Stimulated activated CD4-positive, alpha-beta T cell treated with anti-CD3 and anti-CD28 coated beads, Interleukin-4, amount 100 ng/mL, for 48 hours (primary cell): ENCODE measurements at places on chromosomes 7 and 10.

- no peak for DNase-seq
These were observed 69.3 kb downstream of the MYOF start for GRCh38 chr10:93412801-93413200.

DNA sequence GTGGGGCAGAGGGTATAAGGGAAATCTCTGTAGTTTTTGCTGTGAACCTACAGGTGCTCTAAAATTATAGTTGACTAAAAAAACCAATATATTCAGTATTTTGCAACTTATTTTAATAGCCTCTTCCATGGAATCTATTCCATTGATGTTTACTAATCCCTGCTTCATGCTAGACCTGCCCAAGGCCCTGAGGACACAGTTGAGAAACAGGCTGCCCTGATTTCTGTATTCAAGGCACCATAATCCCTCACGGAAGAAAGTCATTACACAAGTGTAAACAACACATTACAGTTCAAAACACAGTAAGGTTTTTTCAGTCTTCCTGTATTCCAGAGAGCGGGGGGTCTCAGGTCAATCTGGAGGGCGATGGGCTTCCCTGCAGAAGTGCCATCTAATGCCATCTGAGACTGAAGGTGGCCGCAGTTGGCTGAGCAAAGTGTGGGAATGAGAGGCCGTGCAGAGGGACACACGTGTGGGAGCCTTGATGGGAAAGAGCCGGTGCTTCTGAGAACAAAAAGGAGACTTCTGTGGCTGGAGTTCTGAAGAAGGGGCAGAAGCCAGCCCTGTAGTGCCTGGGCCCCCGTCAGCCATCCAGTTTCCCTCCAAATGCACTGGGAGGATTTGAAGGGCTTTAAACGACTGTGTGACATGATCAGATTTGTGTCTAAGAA, 146.9 kb downstream of the PTPN20 start:
- DNase-seq, result no peak

DNA sequence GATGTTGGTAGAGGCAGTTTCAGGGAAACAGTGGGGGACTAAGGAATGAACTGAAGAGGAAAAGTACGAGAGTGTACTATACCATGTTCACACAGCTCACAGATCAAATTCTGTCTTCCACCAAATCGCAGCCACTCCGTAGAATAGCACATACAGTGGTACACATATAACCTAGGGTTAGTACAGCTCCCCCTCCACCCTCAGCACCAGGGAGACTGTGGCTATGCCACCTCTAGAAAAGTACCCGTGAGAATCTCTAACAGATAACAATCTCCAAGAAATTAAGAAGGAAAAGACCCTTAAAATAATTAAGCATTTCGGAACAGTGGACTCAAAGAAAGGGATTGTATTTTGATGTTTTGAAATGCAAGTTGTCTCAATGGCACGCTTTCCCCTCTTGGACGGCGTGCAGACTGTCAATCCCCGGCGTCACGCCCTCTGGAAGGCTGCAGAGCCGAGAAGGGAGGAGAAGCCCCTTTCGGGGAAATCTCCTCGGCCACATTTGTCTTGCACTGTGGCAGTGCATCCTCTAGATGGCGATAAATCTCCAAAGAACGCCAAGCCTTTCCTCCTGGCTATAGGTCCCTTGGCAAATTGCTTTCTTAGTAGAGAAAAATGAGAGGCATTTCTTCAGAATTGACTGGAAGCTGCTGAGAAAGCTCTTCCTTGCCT, 345.0 kb downstream of the REEP3 start:
- peak; percentile 19 for DNase-seq

GRCh38 chr7:86937363-86937878, 122.0 kb downstream of the ELAPOR2 start:
- no peak for DNase-seq

GRCh38 chr10:61964059-61964709, 62.7 kb downstream of the ARID5B start:
- DNase-seq, result no peak

DNA sequence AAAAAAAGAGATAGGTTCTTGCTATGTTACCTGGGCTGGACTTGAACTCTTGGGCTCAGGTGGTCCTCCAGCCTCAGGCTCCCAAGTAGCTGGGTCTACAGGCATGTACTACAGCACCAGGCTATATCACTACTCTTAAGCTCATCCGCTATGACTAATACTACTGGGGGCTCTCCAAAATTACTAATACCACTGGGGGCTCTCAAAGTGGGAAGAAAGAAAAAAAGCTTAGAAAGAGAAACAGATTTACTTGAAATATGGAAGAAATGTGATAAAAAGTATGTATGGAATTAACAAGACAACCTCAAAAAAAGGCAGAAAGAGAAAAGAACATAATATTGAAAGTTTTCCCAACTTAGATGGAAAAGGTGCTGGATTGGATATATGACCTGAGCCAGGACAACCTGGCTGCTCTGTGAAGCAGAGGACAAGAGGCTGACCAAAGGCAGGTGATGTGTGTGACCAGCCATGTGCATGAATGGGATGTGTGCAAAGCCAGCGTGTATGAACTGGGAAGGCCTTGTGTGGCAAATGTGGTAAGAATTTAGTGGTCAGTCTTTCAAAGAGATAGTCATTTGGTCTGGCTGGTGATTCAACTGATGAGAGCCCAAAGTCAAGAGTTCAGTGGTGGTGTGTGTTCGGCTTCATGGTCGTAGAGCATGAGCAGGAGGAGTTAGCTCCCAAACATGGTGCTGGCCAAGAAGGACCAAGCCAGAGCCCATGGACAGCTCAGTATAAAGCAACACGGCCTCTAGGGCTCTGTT, 232.4 kb upstream of the KLF14 start:
- no peak for DNase-seq

- peak; percentile 11 for DNase-seq
These were observed 37.0 kb downstream of the RPA3 start for GRCh38 chr7:7681191-7681935.

DNA sequence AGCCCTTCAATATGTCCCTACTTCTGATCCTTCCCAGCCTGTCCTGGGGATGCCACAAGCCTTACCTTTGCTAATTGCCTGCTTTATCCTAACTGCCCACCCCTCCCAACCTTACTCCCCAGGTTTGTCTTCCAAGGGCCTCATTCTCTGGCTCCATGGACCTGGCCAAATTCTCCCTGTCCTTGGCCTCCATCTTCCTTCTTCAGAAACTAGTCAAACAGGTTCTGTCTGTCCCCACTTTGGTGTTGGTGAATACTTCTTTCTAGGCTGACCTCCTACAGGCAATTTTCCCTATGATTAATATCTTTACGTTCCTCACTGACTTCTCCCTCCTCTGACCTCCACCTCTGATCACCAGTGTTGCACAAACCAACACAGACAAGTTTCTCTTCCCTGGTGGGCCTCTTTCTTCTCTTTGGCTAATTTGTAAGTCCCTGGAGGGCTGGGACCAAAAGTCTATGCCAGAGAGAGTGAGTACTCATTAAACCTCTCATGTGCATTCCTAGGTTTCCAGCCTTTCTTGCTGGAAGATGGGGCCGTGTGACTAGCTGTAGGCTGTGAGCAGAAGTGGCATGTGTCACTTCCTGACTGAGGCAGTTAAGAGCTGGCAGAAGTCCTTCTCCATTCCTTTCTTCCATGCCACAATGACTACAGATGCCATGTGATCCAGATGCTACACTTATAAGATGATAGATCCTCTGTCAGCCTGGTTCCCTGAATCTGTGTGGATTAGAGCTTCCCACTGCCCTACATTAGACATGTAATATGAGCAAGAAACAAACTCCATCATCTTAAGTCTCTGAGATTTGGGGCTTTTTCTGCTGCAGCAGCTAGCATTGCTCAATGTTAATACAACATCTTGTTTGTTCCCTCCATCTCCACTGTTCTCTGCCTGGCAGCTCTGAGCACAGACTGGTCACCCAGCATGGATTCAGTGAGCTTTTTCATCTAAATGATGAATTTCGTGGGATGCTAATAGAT, 382.7 kb downstream of the RPS24 start:
- DNase-seq, result no peak

DNA sequence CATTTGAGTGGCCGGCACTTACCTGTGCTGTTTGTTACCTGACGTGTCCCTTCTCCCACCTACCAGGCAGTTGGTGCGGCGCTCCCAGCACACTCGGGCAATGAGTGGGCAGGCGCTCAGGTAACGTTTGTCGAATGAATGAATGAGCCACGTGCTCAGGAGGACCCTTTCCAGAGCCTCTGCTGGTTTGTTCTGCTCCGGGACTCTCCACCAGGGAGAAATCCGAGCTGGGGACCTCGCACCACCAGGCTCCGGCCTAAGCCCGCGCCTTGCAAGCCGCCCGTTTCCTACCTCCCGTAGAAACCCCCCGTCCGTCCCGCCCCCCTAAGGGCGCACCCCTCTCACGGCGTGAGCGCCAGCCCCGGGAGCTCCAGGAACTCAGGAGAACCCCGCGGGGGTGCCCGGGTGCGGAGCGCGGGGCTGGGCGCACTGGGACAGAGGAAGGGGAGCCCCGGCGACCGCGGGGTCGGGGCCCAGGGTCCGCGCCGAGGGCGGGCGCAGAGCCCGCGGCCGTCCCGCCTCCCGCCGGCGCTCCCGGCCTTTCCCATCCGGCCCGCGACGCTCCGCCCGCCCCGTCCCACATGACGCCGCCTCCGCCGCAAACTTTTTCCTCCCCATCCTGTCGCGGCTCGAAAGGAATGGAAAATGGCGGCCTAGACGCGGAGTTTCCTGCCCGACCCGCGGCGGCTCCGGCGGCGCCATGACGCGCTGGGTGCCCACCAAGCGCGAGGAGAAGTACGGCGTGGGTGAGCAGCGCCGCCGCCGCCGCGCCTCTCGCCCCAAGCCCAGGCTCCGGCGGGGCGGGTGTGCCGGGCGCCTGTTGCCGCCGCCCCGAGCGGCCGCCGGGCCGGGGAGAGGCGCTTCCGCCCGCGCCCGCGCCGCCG, at the start of gene DOCK1:
TSS of gene DOCK1 (plus strand) at position 611 of the 884 bp plus-strand sequence. CDS start at position 701, 90 bp downstream.
- DNase-seq, result no peak

DNA sequence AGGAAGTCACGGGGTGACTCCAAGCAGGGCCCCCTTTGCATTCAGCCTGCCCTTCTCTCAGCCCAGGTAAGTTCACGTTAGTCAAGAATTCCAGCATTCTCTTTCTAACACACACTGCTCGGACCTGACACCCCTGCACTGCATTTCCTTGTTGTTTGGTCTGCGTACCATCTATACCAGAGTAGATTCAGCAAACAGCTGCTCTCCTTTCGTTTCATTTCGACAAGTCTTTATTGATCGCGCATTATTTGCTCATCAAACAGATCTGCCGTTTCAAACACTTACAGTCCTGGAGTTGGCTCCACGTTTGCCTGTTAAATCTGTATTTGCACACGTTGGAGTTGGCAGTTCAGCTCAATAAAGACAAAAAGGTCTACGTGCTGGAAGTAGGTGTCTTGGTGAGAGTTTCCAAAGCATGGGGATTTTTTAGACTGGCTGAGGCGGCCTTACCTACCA, 495.1 kb downstream of the RPS24 start:
- no peak for DNase-seq

DNA sequence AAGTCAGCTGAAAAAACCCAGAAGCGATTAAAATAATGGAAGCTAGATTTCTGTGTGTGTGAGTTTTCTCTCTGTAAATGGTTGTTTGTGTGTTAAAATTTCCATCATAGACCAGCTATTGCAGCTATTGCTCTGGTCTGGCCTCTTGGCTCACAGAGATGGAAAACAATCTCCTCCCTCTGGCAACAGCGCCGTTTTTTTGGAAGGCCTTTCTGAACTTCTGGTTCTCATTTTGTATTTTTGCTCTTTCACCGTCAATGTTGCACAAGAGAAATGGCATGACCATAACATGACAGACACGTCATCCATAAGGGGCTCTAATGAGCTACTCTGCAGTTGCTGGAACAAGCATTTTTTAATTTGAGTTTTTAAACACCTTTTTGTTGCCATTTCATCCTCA, 91.0 kb downstream of the CUBN start:
- no peak for DNase-seq

DNA sequence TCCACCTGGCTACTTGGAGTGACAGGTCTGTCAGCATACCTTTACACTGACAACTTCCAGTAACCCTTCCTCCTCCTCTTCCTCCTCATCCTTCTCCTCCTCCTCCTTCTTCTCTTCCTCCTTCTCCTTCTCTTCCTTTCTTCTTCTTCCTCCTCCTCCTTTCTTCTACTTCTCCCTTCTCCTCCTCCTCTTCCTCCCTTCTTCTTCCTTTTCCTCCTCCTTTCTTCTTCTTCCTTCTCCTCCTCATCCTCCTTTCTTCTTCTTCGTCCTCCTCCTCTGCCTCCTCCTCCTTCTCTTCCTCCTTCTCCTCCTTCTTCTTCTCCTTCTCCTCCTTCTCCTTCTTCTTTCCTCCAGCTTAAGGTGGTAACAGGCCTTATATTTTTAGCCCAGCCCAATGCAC, 109.3 kb upstream of the PLXDC2 start:
- DNase-seq, result no peak

DNA sequence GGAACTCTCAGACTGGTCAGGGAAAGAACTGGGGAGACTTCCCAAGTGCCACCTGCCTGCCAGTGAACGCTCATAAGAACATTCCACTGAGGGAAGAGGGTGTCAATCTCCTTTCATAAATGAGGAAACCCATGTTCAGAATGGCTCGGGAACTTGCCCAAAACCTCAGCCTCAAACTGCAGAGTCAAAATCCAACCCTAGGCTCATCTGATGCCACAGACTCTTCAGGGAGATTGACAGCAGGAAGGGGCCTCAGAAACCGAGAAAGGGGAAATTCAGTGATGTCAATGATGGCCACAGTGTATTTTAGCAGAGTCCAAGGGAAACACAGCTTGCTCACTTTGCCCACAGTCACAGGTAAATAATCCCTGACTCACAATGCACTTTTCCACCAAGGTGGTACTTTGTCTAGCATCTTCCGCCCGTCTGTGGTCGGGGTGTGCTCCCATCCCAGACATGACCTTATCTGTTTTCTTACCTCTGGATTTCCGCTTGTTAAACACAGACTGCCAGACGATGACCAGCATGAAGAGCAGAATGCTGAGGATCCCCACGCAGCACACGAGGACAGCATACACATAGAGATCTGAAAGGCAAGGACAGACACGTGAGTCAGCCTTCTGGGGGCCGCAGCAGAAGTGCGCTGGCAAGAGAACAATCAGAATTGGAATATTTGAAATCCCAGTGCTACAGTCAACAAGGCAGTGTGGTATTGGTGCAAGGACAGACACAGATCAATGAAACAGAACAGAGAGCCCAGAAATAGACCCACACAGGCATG, 38.4 kb downstream of the VSTM4 start:
- peak; percentile 7 for DNase-seq

GRCh38 chr7:148318838-148319237, 271.7 kb upstream of the C7orf33 start:
- no peak for DNase-seq

GRCh38 chr10:94219829-94220228, 142.9 kb downstream of the NOC3L start:
- no peak for DNase-seq

- DNase-seq, result no peak
These were observed 371.4 kb downstream of the PHTF2 start for GRCh38 chr7:78169992-78170391.

DNA sequence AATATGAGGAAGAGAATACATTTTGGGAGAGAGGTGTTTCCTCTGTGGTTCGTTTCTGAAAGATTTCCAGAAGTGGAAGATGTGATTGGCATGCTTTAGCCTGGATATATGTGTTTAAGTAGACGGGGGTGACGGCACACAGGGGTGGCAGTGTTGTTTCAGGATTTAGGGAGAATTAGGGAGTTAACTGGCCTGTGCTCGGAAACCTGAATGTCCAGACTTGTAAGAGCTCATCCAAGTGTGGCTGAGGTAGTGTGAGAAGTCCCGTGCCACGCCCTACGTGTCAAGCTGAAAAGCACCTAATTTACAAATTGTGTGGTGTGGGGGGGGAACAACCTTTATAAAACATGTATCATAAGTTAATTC, 1.1 kb downstream of the RALA start:
- DNase-seq, result peak; percentile 6
